Naive thymus-derived CD4-positive, alpha-beta T cell (primary cell): ENCODE measurements at places on chromosomes 12 and 14.

- DNase-seq, result no peak
- no peaks in the 10 kb centered on the region for H3K4me1 ChIP-seq
- H3K4me3 ChIP-seq, result no peak overlapping the region
- no peaks in the 10 kb centered on the region for H3K27me3 ChIP-seq
- no peak overlapping the region for H3K27ac ChIP-seq
- H3K36me3 ChIP-seq, result no peaks in the 10 kb centered on the region
Observed at GRCh38 chr12:69671597-69671996, 27.5 kb downstream of the BEST3 start.

- H3K4me3 ChIP-seq, result no peak overlapping the region
- no peak overlapping the region for H3K27ac ChIP-seq
- H3K36me3 ChIP-seq, result no peaks in the 10 kb centered on the region
- H3K4me1 ChIP-seq, result no peaks in the 10 kb centered on the region
- H3K27me3 ChIP-seq, result no peaks in the 10 kb centered on the region
Observed at GRCh38 chr12:90090929-90091651, 382.5 kb upstream of the ATP2B1 start.

DNA sequence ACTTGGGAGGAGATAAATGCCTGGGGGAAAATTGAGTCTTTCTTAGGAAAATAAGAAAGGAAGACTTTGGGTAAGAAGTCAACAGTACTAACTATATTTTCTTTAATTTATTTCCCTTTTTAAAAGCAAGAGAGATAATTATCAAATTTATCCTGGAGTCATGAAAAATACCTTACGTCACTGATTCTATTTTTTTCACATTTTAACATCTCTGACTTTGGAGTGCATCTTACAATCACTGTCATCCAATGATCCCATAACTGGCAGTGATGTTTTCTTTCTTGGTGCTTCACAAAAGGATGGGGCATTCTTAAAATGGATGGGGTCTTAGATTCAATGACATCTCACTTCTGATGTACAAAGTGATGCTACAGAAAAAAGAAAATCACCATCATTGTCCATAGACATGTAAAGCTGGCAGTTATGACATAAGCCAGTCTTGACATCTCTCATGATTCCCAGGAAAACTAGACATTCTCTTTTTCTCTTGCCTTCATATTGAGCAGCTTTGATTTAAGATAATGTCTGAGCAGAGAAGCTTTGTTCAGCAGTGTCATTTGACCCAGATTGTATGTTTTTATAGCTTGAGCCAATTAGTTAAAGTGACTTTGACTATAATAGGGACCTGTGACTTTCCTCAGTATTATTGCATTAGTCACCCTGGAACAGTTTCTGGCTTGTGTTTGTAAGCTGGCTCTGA, 236.2 kb downstream of the EGLN3 start:
- no peak overlapping the region for H3K4me3 ChIP-seq
- H3K4me1 ChIP-seq, result no peaks in the 10 kb centered on the region
- no peaks in the 10 kb centered on the region for H3K27me3 ChIP-seq
- H3K27ac ChIP-seq, result no peak overlapping the region
- DNase-seq, result no peak

DNA sequence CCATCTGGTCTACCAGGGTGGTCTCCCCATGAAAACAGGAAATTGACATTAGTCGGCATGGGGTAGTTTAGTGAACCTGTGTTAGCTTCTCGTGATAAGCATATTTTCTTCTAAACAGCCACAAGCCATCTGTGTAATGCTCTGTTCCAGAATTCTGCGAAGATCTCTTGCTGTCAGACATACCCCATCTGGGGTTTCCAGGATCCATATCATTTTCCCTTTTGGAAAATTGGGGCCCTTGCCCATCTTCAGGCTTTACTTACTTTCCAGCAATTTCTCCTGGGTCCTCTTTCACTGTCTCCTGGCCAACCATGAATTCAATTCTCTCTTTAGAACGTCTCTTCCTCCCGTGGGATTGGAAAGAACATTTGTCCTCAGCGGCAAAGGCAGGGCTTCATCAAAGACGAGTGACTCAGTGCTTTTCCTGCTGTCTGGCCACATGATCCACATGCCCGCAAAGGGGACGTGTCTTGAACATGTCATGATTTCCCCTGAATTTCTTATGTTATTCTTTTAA, 21.4 kb upstream of the NCOR2 start:
- no peaks in the 10 kb centered on the region for H3K27me3 ChIP-seq
- no peaks in the 10 kb centered on the region for H3K4me1 ChIP-seq
- no peak for DNase-seq
- H3K4me3 ChIP-seq, result no peak overlapping the region

DNA sequence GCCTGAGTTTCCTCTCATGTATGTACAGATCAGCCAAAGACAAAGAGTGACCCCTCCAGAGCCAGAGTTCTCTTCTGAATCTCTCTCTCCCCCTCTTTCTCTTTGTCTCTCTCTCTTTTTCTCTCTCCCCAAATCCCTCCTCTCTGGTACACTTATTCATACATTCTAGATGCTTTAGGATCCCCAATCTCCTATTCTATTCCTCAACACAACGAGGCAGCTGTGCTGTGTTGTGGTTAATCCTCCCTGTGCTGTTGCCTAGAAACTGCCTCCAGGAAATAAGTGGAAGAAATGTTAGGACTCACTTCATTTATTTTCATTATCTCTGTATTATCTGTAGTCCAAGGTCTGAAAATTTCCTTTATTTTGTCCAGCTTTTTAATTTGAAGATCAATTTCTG, 350.5 kb upstream of the OR4E1 start:
- no peak overlapping the region for H3K4me3 ChIP-seq
- H3K27ac ChIP-seq, result no peak overlapping the region
- no peaks in the 10 kb centered on the region for H3K27me3 ChIP-seq
- no peak for DNase-seq

DNA sequence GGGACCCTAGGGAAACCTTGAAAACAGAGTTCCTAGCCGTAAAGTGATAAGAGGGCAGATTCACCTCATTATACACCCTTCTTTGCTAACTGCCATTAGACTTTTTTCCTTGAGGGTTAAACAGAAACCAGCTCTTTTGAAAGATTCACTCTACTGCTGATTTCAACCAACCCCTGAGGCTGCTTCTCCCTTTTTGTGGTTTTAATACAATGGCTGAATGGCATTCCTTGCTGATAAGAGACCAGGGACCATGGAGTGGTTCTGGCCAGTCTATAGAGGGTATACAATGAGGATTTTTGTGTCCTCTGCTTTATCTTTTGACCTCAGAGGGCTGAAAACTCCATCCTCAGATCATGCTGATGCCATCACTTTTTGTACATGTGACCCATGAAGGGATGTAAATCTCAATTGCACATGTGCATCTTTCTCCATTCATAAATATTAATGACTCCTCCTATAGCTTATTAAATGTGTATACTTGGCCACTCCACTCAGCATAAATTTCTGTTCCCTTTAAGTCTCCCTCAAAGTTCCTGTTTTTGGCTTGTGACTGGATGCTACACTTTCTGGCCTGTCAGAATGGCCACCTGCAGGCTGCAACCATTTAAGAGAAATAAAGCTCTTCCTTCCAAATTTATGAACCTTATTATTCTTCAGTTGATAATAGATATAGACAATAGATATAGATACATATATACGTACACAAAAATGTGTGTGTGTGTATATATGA, 233.8 kb upstream of the SEL1L start:
- no peak overlapping the region for H3K27ac ChIP-seq
- no peaks in the 10 kb centered on the region for H3K4me1 ChIP-seq
- no peaks in the 10 kb centered on the region for H3K36me3 ChIP-seq
- no peaks in the 10 kb centered on the region for H3K27me3 ChIP-seq
- no peak overlapping the region for H3K4me3 ChIP-seq
- DNase-seq, result no peak

- no peak within 1 kb of the TSS for H3K27ac ChIP-seq
- no peak within 1 kb of the TSS for H3K4me3 ChIP-seq
- H3K27me3 ChIP-seq, result no peaks in the 10 kb centered on the region
- no peaks in the 10 kb centered on the region for H3K36me3 ChIP-seq
- H3K4me1 ChIP-seq, result no peaks in the 10 kb centered on the region
Observed at GRCh38 chr14:29927376-29928116, at the start of gene PRKD1. Gene PRKD1 (minus strand): TSS chr14:29927847.

GRCh38 chr14:99240627-99241324, 31.2 kb downstream of the BCL11B start:
- peak overlapping the region; percentile 98 for H3K27ac ChIP-seq
- DNase-seq, result peak; percentile 56
- H3K4me1 ChIP-seq, result peaks cover 78% of the 10 kb centered on the region

DNA sequence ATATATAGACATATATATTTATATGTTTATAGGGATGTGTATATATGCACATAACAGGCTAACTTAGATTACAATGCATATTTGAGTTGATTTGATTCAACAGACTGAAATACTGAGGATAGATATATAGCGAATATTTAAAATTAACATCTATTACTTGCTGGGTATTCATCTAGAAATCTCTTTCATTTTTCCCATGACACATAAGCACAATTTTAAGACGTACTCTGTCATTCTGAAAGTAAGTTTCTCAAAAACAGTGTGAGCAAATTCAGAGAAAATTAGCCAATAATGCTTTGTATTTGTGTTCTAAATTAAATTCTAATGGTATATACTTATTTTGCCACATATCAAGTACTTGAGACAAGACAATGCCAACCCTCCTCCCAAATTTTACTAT, 907.5 kb upstream of the MDGA2 start:
- DNase-seq, result no peak
- no peaks in the 10 kb centered on the region for H3K4me1 ChIP-seq
- H3K4me3 ChIP-seq, result no peak overlapping the region

DNA sequence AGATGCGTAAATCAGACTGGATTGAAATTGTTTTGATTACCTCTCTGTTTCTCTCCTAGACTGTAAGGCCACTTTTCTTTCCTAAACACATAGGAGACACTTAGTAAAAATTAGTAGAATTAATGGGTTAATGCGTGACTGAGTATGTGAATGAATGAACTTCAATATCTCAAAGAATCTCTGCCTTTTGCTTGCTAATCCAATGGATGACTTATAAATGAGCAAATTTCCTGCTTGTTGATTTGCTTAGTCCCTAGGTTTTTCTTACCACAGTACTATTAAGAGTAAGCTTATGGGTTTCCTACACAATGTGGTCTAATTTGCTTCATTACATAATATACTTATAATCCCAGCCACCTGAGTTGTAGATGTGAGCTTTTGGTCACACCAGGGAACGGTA, 164.1 kb downstream of the SRGAP1 start:
- no peaks in the 10 kb centered on the region for H3K4me1 ChIP-seq
- no peak for DNase-seq
- no peaks in the 10 kb centered on the region for H3K27me3 ChIP-seq
- H3K36me3 ChIP-seq, result no peaks in the 10 kb centered on the region
- no peak overlapping the region for H3K27ac ChIP-seq
- no peak overlapping the region for H3K4me3 ChIP-seq

GRCh38 chr14:95291859-95292542, 27.7 kb downstream of the CLMN start:
- H3K4me1 ChIP-seq, result no peaks in the 10 kb centered on the region
- H3K27ac ChIP-seq, result no peak overlapping the region
- H3K27me3 ChIP-seq, result no peaks in the 10 kb centered on the region
- no peak overlapping the region for H3K4me3 ChIP-seq

- no peaks in the 10 kb centered on the region for H3K4me1 ChIP-seq
- H3K4me3 ChIP-seq, result no peak overlapping the region
- no peak overlapping the region for H3K27ac ChIP-seq
- no peak for DNase-seq
Observed at GRCh38 chr12:62135553-62136200, 124.5 kb upstream of the USP15 start.

GRCh38 chr14:82190742-82191141, 657.1 kb upstream of the SEL1L start:
- no peak overlapping the region for H3K27ac ChIP-seq
- no peaks in the 10 kb centered on the region for H3K27me3 ChIP-seq
- no peak overlapping the region for H3K4me3 ChIP-seq
- no peak for DNase-seq
- H3K36me3 ChIP-seq, result no peaks in the 10 kb centered on the region

GRCh38 chr14:95320078-95320895, 579 bp upstream of the CLMN start:
- H3K27me3 ChIP-seq, result no peaks in the 10 kb centered on the region
- no peaks in the 10 kb centered on the region for H3K36me3 ChIP-seq
- DNase-seq, result no peak
- H3K4me1 ChIP-seq, result no peaks in the 10 kb centered on the region
- no peak overlapping the region for H3K4me3 ChIP-seq
